ENCODE measurements at places on chromosomes 4 and X. TPM values are rescaled to one million over a fixed set of nuclear protein-coding genes. Genes with fewer than 3 reads are reported as not detected.

DAPP1 gene
- polyA plus RNA-seq, result 0.16 TPM

NMU gene
- polyA plus RNA-seq, result not detected

ATP1B4 gene
- 3.8 TPM for polyA plus RNA-seq

BEX2 gene
- polyA plus RNA-seq, result 26.1 TPM

DNA sequence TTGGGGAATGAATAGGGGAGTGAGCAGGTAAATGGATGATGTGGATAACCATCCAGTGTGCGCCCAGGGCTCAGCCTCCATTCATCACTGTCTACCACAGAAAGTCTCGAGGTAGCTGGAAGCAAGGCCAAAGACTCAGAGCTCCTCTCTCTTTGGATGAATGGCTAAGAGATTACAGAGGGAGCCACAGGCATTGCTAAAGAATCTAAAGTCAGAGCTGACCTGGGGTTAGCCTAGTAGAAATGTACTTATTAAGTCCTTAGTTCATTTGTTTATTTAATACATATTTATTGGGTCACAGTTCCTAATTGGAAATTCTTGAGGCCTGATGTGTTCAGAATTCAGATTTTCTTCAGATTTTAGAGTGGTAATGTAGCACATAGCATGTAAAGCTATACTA, 88.7 kb upstream of the HPF1 start:
- DNase-seq, result no peak

GRCh38 chrX:100928660-100929613, at the start of gene XKRX:
Gene XKRX, minus strand, starts transcription at chrX:100928917. Its CDS starts 613 bp downstream, at chrX:100928304.
- peak; percentile 28 for DNase-seq

- DNase-seq, result no peak
These were observed 138.9 kb downstream of the MAPK10 start for GRCh38 chr4:86221002-86221401.

DNA sequence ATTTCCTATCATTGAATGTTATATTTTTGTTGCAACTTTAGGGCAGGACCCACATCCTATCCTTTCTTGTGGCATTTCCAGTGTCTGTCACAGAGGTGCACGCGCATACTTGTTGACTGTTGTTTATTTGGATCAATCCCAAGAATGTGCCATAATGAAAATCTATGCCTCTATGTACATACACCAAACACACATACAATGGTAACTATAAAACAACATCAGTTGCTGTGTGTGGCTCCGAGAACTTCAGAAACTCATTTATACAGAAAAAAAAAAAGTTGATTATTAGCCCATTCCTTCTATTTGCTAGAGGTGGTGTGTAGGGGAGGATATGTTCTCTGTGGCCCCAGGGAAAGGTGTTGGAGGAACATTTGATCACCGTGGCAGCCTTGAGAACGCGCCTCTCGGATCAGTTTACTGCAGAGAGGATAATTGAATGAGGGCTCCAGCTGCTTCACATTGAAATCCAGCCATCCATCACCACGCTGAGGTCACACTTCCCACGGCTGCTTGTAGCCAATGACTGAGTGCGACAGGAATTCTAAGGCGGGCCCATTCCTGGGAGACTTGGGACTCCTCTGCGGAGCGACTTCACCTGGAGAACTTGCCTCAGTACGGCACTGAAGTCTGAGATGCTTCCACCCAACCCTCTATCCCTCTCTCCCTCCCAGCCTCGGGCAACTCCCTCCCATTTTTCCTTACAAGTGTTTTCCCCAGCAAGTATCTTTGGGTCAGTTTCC, 19.5 kb downstream of the SMPX start:
- DNase-seq, result no peak

- DNase-seq, result no peak
These were observed 160.2 kb downstream of the NHS start for GRCh38 chrX:17535229-17535628.

DNA sequence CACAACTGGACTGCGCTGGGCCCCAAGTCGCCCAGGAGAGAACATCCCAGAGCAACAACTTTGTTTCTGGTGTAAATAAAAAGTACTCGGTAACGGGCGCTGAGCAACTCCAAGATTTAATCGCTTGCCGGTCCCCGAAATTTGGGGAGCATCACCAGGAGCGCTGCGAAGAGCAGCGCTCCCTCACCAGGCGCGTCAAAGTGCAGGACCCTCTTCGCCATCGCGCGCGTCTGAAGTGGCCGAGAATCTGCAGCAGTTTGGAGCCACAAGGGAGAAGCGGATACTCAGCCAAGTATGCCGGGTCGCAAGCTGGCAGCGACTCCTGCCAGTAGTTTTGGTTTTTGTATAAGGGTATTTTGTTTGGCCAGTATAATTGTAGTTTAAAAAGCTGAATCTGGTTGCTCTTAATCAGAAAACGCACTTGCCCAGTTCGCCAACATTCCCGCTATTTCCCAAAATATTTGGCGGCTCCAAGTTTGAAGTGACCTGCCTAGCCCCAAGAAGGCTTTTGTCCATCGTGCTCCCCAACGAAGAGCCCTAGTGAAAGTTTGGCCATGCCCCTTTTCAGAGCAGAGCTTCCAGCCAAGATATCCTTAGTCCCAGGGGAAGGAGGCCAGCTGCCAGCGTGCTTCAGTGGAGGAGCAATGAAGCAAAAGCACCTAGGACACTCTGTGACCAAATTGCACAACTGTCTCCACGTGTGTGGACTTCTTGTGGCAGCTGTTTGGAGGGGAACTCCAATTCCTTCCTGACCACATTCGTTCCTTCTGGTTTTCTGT, 557 bp upstream of the KDR start:
- DNase-seq, result peak; percentile 55

GRCh38 chr4:52051615-52052474, 741 bp downstream of the SPATA18 start:
- DNase-seq, result peak; percentile 88

DNA sequence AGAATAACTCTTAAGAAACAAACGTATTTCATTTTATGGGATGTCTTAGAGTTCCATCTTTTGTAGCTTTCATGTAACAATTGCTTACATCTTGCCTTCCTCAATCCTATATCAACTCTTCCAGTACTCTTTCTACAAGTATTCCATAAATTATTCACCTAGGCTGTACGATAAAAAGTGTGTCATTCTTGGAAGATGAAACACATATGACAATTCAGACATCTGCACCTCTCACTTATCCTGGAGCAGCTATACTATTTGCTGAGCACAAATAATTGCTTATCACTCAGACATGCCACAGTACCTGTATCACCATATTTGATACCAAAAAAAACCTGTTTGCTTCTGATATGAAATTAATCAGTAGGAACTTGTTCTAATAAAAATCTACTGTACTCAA, 1.0 kb downstream of the POF1B start:
- no peak for DNase-seq

- DNase-seq, result no peak
These were observed 123.8 kb downstream of the LUZP4 start for GRCh38 chrX:115413246-115413878.

DNA sequence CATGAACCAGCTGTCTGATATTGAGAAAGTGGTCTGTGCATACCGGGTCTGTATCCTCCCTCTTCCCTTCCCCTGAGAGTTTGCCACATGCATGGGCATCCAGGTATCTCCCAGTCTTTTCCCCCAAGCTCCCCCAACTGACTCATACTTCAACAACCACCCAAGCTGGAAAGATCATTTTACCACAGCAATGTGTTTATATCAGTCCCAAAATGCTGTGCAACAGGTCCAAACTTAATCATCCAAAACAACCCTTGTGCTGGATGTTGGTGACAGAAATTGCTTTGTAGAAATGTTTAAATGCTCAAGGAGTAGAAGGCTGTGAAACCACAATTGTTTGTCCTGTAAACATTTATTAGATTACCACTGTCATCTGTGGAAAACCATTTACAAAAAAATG, 286.8 kb upstream of the KLF3 start:
- DNase-seq, result no peak

DNA sequence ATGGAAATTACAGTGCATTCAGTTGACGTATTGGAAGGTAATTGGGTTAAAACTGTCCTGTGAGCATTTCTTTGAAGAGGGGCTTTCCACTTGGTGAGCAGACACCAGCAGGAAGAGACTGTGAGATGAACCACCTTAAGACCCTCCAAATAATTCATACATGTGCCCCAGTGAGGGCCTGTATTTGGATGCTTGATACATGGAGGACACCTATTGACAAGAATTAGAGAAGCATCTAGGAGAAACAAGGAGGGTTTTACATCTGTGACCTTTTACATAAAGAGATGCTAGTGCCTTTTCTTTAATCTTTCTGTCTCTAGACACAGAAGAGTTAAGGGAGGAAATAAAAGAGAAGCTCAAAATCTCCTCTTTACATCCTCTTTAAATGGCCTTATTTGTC, 1115.3 kb upstream of the IGFBP7 start:
- no peak for DNase-seq

- no peak for DNase-seq
These were observed 100.1 kb downstream of the EIF4E start for GRCh38 chr4:98828801-98829200.
